Colonic mucosa (tissue), 4 donors: ENCODE measurements at places on chromosomes 11 and 22. TPM values are rescaled to one million over a fixed set of nuclear protein-coding genes. Genes with fewer than 3 reads are reported as not detected.
A peak's percentile ranks its signal among the peaks of the same experiment; 100 is the strongest.

Gene JAM3
- total RNA-seq = 3.5 TPM

Gene FAM180B
- total RNA-seq = not detected

Gene SEPTIN5
- total RNA-seq = 2.2 TPM

Gene NEFH
- total RNA-seq = 0.42 TPM

Gene NPAS4
- 0.17 TPM for total RNA-seq

Gene GGTLC2
- total RNA-seq = not detected

Gene SCGB2A2
- total RNA-seq = not detected

Gene ART1
- not detected for total RNA-seq

Gene MDK
- 80.4 TPM for total RNA-seq

Gene TRIM29
- 3.4 TPM for total RNA-seq

Gene RTCB
- total RNA-seq = 96.6 TPM

Gene OR8D1
- not detected for total RNA-seq

Gene SCN4B
- total RNA-seq = 1.5 TPM

- no peaks in the 10 kb centered on the region for H3K27me3 ChIP-seq
- no peaks in the 10 kb centered on the region for H3K4me1 ChIP-seq
- no peaks in the 10 kb centered on the region for H3K36me3 ChIP-seq
- no peak for DNase-seq
- no peak overlapping the region for H3K4me3 ChIP-seq
- H3K27ac ChIP-seq = no peak overlapping the region
Observed at GRCh38 chr11:43950311-43950855, 7.9 kb downstream of the C11orf96 start.

DNA sequence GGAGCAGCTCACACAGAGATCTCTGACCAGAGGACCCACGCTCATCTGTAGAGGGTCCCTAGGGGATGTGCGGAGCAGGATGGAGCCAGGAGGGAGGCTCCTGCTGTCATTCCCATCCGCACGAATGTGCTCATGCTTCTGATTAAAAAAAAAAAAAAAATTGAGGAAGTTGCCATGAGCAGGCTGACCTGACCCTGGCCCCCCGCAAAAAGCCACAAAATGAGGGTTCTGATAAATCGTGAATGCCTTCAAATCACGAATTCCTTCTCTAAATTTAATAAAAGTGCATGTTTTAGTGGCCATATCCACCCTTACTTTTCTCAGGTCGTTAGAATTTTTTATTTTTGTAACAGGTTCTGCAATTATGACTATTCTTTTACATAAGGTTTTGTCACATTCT lies 378.2 kb downstream of the OPCML start:
- no peaks in the 10 kb centered on the region for H3K36me3 ChIP-seq
- H3K4me1 ChIP-seq = no peaks in the 10 kb centered on the region
- no peaks in the 10 kb centered on the region for H3K27me3 ChIP-seq
- H3K4me3 ChIP-seq = no peak overlapping the region
- H3K27ac ChIP-seq = no peak overlapping the region

DNA sequence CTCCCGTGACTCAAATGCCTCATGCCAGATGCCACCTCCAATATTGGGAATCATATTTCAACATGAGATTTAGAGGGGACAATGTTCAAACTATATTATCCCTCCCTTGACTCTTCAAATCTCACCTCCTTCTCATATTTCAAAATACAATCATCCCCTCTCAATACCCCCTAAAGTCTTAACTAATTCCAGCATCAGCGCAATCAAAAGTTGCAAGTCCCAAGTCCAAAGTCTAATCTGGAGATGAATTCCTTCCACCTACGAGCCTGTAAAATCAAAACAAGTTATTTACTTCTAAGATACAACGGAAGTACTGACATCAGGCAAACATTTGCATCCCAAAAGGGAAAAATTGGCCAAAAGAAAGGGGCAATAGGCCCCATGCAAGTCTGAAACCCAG lies 67.2 kb upstream of the SC5D start:
- H3K36me3 ChIP-seq = no peaks in the 10 kb centered on the region
- no peaks in the 10 kb centered on the region for H3K4me1 ChIP-seq
- H3K27me3 ChIP-seq = no peaks in the 10 kb centered on the region
- no peak for DNase-seq

DNA sequence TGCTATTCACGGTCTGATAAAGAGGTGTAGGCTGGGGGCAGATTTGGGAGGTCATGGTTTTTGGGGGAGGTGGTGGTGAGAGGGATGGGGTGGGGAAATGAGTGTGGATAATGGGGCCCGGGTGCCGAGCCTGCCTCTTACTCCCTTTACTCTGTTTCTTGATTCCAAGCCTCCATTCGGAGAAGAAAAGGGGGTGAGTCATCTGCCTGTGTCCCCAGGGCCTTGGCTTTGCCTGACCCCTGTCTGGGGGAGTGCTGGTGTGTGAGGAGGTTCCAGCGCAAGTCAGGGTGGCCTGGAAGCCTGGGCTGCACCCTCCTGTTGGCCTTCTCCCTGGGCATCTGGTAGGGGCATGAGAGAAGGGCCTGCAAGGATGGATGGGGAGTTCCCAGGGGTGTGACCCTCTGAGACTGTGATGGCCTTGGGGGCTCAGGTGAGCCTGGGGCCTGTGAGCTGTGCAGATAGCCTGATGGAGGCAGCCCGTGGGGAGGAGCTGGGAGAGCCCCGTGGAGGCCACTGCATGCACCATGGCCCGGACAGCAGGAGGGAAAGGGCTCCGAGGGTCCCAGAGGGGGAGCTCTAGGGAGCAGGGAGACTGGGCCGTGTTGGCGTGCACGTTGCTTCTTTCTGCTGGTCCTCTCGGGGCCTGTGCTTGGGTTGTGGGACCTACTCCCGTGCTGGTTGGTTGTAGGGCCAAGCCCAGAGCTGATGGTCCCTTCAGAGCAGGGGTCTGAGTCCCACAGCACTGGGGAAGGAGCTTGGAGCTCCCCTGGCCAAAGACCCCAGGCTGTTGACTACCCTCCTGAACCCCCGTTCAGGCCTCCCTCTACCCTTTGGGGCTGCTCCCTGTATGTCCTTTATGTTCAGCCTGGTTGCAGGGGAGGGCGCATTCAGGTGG lies 26.3 kb upstream of the ACR start:
- no peak for DNase-seq
- H3K4me3 ChIP-seq = no peak overlapping the region
- H3K36me3 ChIP-seq = no peaks in the 10 kb centered on the region
- no peak overlapping the region for H3K27ac ChIP-seq

- H3K36me3 ChIP-seq = no peaks in the 10 kb centered on the region
- no peak overlapping the region for H3K27ac ChIP-seq
- no peak overlapping the region for H3K4me3 ChIP-seq
- DNase-seq = peak; percentile 57
Observed at GRCh38 chr11:122215244-122215992, 99.4 kb upstream of the BLID start.

- no peaks in the 10 kb centered on the region for H3K36me3 ChIP-seq
- H3K27me3 ChIP-seq = no peaks in the 10 kb centered on the region
- no peak for DNase-seq
- H3K4me1 ChIP-seq = peaks cover 1% of the 10 kb centered on the region
Observed at GRCh38 chr11:10320736-10321465, 16.0 kb downstream of the ADM start.

DNA sequence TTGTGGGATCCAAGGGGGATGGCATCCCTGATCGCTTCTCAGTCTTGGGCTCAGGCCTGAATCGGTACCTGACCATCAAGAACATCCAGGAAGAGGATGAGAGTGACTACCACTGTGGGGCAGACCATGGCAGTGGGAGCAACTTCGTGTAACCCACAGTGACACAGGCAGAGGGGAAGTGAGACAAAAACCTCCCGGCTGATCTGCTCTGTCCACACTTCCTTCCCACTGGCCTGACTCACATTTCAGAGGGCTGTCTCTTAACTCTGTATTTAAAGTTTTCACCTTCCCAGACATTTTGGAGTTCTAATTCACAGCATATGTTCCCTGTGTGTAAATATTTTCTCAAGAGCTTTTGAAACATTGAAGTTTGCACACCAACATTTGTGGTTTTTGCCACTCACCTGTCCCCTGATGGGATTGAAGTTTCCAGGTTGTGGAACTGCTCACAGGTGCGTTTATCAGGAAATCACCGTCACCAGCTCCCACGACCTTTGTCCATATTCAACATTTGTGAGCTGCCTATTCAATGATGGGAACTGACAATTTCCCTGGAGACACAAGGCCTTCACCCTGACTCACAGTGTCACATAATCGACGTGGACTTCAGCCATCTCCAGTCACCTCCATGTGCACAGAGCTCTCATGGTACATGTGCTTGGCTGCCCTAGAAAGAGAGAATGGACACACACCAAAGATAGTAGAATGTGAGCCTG lies 99.2 kb downstream of the VPREB1 start:
- no peak overlapping the region for H3K4me3 ChIP-seq
- H3K27me3 ChIP-seq = no peaks in the 10 kb centered on the region
- no peaks in the 10 kb centered on the region for H3K4me1 ChIP-seq
- DNase-seq = peak; percentile 19
- no peaks in the 10 kb centered on the region for H3K36me3 ChIP-seq
- no peak overlapping the region for H3K27ac ChIP-seq

DNA sequence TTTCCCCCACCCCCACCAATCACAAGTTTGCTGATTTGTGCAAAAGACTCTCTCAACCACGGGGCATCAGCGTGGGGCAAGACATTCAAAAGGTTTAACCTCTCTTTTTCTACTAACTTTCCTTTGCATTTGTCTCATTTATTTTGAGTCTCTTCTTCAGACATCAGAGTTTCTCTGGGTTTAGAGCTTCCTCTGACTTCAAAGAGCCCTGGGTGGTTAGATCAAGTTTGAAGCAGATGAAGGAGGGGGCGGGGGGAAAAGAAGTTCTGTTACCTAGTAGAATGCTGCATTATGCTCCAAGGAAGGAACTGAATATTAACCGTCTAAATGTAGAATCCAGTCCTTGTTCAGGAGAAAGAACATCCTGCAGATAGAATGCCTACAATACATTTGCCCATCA lies 24.5 kb downstream of the GAS2 start:
- H3K4me1 ChIP-seq = no peaks in the 10 kb centered on the region
- no peak for DNase-seq
- H3K27me3 ChIP-seq = no peaks in the 10 kb centered on the region

GRCh38 chr11:1656670-1657069 lies 27.1 kb downstream of the KRTAP5-5 start:
- DNase-seq = no peak
- no peaks in the 10 kb centered on the region for H3K36me3 ChIP-seq
- H3K4me3 ChIP-seq = no peak overlapping the region
- no peak overlapping the region for H3K27ac ChIP-seq
- no peaks in the 10 kb centered on the region for H3K27me3 ChIP-seq
- H3K4me1 ChIP-seq = no peaks in the 10 kb centered on the region

DNA sequence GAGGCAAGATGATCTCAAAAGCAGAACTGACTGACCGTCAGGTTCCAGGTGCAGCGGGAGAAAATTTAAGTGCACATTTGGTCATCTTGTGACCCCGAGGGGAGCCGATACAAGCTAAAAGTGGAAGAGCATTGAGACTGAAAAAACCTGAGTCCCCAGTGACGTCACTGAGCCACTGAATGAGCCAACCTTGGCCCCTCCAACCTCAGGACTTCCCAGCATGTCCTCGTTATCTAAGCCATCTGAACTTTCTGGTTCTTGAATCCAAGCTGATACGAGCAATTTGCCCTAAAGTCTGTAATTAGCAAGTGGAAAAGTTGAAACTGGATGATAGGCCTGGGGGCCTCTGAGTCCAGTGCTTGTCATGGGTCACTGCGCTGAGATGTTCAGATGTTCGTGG lies 51.1 kb upstream of the ISX start:
- no peaks in the 10 kb centered on the region for H3K36me3 ChIP-seq
- no peak for DNase-seq
- H3K27ac ChIP-seq = no peak overlapping the region
- H3K4me3 ChIP-seq = no peak overlapping the region
- H3K27me3 ChIP-seq = no peaks in the 10 kb centered on the region
- no peaks in the 10 kb centered on the region for H3K4me1 ChIP-seq

DNA sequence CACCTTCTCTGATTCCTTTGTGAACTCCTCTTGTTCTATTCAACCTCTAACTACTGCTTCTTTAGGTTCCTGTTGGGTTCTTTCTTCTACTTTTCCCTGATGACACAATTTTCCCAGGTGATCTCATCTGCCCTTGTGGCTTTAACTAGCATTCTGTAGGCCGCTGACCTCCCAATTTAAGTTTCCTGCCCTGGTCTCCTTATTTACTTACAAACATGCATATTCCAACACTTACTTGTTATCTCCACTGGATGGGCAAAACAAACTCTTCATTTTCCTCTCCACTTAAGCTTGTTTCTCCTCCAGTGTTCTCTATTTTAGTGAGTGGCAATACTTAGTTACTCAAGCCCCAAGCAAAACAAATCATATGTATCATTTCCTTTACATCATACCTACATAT lies 734.5 kb downstream of the METTL15 start:
- no peaks in the 10 kb centered on the region for H3K36me3 ChIP-seq
- H3K4me3 ChIP-seq = no peak overlapping the region
- DNase-seq = no peak
- H3K27ac ChIP-seq = no peak overlapping the region

- DNase-seq = peak; percentile 66
- no peak overlapping the region for H3K4me3 ChIP-seq
- peaks cover 17% of the 10 kb centered on the region for H3K4me1 ChIP-seq
- peak overlapping the region; percentile 80 for H3K27ac ChIP-seq
- H3K36me3 ChIP-seq = no peaks in the 10 kb centered on the region
- H3K27me3 ChIP-seq = no peaks in the 10 kb centered on the region
Observed at GRCh38 chr11:16985297-16985696, 28.9 kb downstream of the PLEKHA7 start.

DNA sequence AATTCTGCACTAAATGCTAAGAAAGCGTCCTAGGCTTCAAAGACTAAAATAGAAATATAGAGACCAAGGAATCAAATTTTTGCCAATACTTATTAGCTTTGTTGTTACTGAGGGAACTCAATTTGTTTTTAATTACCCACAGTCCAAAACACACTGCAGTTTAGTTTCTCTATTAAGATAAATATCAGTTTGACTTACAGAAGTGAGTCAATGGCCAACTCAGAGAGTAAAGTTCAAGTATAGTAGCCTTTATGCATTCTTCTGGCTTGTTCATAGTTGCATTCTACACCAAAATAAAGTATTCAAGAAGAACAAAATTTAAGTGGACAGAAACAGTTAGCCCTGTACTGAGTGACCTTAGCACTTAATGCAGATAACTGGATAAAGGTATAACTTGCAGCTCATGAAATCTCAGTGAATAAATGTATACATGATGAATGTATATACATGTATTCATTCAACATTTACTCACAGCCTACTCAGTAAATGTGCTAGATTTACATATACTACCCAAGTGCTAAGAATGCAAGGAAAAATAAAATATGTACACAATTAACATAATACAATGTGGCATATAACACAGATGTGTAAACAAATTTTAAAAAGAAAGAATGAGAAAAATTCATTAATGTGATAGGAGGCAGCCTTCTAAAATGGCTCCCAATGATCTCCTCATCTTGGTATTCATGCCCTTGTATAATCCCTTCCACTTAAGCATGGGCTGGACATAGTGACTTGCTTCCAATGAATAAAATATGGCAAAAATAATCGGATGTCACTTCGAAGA lies 9.7 kb upstream of the RNF141 start:
- H3K27me3 ChIP-seq = no peaks in the 10 kb centered on the region
- no peaks in the 10 kb centered on the region for H3K4me1 ChIP-seq
- no peaks in the 10 kb centered on the region for H3K36me3 ChIP-seq
- no peak overlapping the region for H3K27ac ChIP-seq
